Activated B cell treated with CpG ODN at 0.5 μM for 24 hours (primary cell): ENCODE measurements at places on chromosomes 13 and 19. TPM values are rescaled to one million over a fixed set of nuclear protein-coding genes. Genes with fewer than 3 reads are reported as not detected.

- H3K27me3 ChIP-seq: no peaks in the 10 kb centered on the region
- H3K27ac ChIP-seq: peak overlapping the region; percentile 77
- no peak for DNase-seq
These were observed 1.3 kb downstream of the TMEM259 start for GRCh38 chr19:1019616-1019961.

DNA sequence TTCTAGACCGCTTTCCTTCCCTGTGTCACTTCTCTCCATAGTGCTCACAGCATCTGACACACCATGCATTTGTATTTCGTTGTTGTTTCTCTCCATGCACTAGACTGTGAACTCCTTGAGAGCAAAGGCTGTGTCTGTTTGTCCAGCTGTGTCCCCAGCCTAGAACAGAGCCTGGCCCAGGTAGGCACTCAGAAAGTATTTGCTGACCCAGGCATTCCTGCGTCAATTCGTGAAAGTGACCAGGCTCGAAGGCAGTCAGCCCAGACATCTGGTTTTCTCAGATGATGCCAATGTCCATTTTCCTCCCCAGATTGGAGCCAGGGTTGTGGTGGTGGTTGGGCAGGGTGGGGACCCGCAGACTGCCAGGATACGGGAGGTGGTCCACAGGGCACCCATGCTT is 164.8 kb downstream of the ZNF536 start:
- no peak for DNase-seq
- no peaks in the 10 kb centered on the region for H3K27me3 ChIP-seq
- no peak overlapping the region for H3K27ac ChIP-seq
- no peaks in the 10 kb centered on the region for H3K36me3 ChIP-seq

DNA sequence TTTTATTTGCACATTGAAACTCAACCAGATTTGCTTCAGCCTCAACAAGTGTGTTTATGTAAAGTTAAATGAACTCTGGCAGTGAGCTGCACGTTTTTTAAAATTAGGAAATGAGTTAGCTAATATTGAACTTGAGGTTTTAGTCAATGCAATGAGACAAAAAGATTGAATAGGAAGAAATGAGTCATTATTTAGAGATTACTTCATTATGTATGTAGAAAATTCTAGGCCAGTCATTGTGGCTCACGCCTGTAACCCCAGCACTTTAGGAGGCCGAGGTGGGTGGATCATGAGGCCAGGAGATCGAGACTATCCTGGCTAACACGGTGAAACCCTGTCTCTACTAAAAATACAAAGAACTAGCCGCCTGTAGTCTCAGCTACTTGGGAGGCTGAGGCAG is 22.8 kb upstream of the CD70 start:
- peaks cover 38% of the 10 kb centered on the region for H3K27me3 ChIP-seq
- no peak overlapping the region for H3K4me3 ChIP-seq
- DNase-seq: no peak
- H3K4me1 ChIP-seq: no peaks in the 10 kb centered on the region
- peaks cover 2% of the 10 kb centered on the region for H3K36me3 ChIP-seq
- no peak overlapping the region for H3K27ac ChIP-seq

GRCh38 chr19:38464421-38465082 is 31.1 kb downstream of the RYR1 start:
- no peak for DNase-seq
- no peak overlapping the region for H3K27ac ChIP-seq
- no peaks in the 10 kb centered on the region for H3K36me3 ChIP-seq
- peaks cover 22% of the 10 kb centered on the region for H3K27me3 ChIP-seq
- no peak overlapping the region for H3K4me3 ChIP-seq
- no peaks in the 10 kb centered on the region for H3K4me1 ChIP-seq

DNA sequence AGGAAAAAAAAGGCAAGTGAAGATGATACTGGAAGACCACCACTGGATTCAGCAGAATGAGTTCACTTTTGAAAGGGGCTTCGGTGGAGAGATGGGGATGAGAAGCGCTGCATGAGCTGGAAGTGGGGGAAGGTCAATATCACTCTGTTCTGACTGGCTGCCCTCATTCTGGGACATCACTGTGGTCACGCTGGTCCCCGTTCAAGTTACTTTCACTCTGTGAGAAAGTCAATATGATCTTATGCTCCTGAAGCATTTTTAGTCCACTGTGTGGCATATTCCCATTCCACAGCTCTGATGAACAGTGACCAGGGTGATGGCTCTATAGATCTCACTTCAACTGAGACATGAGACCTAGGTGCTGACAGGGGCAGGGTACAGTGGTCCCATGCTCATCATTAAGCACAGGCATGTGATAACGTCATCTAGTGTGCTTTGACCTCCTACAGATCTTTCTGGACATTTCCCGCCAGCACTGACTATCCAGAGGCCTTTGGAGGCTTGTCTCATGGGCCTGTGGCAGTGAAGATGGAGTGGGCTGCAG is 40.2 kb upstream of the GPR183 start:
- H3K4me1 ChIP-seq: peaks cover 58% of the 10 kb centered on the region
- H3K27ac ChIP-seq: peak overlapping the region; percentile 82
- peaks cover 76% of the 10 kb centered on the region for H3K36me3 ChIP-seq
- DNase-seq: no peak

- H3K36me3 ChIP-seq: no peaks in the 10 kb centered on the region
- no peak overlapping the region for H3K4me3 ChIP-seq
- peaks cover 3% of the 10 kb centered on the region for H3K27me3 ChIP-seq
- H3K4me1 ChIP-seq: no peaks in the 10 kb centered on the region
- no peak for DNase-seq
These were observed 135.0 kb upstream of the KL start for GRCh38 chr13:32881074-32881776.

DNA sequence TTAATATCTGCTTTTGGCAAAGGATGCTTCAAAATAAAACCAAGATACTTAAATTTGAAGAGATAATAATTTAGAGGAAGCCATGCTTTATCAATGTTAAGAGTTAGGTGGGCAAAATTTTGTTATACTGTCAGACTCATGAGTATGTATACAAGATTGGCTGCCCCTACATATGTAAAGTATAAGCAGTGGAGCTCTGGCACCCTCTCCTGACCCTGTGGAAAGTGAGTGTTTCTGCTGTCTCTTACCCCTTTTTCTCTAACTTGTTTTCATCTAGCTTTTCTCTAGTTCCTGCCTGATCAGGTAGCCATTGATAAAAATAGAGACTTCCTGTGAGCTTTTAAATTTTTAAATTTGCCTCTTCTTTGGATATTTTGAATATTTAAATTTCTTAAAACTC is 710.9 kb upstream of the SPRY2 start:
- DNase-seq: no peak
- H3K27ac ChIP-seq: no peak overlapping the region
- H3K36me3 ChIP-seq: no peaks in the 10 kb centered on the region
- H3K4me3 ChIP-seq: no peak overlapping the region
- H3K27me3 ChIP-seq: no peaks in the 10 kb centered on the region

GRCh38 chr19:10115392-10116084 is 4.0 kb downstream of the P2RY11 start:
- peaks cover 55% of the 10 kb centered on the region for H3K36me3 ChIP-seq
- H3K27me3 ChIP-seq: no peaks in the 10 kb centered on the region
- peaks cover 46% of the 10 kb centered on the region for H3K4me1 ChIP-seq
- H3K4me3 ChIP-seq: no peak overlapping the region
- H3K27ac ChIP-seq: no peak overlapping the region

- H3K27ac ChIP-seq: peak overlapping the region; percentile 50
- H3K36me3 ChIP-seq: no peaks in the 10 kb centered on the region
- H3K4me3 ChIP-seq: peak overlapping the region; percentile 42
- DNase-seq: no peak
- peaks cover 52% of the 10 kb centered on the region for H3K4me1 ChIP-seq
These were observed 1.2 kb downstream of the PPM1N start for GRCh38 chr19:45499196-45500180.

DNA sequence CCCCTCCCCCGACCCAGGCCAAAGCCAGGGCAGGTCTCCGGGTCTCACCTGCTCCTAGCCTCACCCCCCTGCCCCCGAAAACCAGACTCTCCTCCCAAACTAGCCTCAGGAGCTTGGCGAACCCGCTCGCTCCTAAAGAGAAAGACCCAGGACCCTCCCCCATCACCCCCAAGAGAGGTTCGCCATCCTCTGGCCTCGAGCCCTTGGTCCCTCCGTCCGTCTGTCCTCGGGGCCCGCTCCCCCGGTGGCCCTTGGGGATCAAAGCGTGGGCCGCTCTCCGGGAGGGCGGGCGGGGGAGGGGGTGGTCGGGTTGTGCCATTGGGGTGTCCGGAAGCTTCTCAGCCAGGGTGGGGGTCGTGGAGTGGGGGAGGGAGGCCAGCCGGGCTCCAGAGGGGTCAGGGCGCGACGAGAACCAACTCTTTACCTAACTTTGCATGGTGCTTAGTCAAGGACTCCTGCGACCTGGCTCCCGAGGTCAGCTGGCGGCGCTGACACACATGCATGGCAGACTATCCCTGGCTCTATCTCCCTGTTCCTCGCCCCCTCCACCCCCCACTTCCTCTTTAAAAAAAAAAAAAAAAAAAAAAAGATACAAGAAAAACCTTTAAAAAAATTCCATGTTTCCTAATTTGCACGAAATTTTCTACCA is 15.6 kb downstream of the SMIM24 start:
- H3K27me3 ChIP-seq: no peaks in the 10 kb centered on the region
- H3K27ac ChIP-seq: no peak overlapping the region
- peaks cover 6% of the 10 kb centered on the region for H3K36me3 ChIP-seq
- no peaks in the 10 kb centered on the region for H3K4me1 ChIP-seq

DNA sequence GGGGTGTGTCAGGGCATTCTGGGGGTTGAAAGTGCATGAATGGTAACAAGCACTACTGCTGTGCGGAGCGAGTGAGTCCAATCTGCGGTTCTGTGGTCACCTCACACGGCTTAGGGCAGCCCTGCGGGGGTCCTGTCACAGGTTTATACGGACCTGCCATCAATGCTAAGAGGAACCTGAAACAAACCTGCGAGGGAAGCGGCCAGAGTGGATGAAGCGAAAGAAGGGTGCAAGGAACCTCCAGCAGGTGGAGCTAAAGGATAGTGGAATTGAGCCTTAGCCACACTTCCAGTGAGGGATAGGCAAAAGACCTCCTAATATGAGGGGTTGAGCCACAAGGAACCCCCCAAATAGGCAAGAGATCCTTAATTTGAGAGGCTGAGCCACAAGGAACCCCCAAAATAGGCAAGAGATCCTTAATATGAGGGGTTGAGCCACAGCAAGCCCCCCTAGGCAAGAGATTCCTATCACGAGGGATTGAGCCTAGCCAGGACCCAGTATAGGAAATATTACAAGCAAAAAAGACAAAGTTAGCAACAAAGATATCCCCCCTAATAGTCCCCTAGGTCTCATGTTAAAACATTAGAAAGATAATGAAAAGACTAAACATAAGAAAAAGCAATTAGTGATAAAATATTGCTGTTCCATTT is 6.3 kb upstream of the ZNF69 start:
- H3K27ac ChIP-seq: no peak overlapping the region
- no peak overlapping the region for H3K4me3 ChIP-seq
- no peaks in the 10 kb centered on the region for H3K27me3 ChIP-seq
- peaks cover 2% of the 10 kb centered on the region for H3K4me1 ChIP-seq

- no peak overlapping the region for H3K27ac ChIP-seq
- DNase-seq: no peak
- H3K27me3 ChIP-seq: peaks cover 14% of the 10 kb centered on the region
- no peak overlapping the region for H3K4me3 ChIP-seq
These were observed 131.8 kb upstream of the WASF3 start for GRCh38 chr13:26425443-26426358.

- DNase-seq: no peak
- H3K4me1 ChIP-seq: no peaks in the 10 kb centered on the region
- no peaks in the 10 kb centered on the region for H3K36me3 ChIP-seq
- H3K27me3 ChIP-seq: no peaks in the 10 kb centered on the region
These were observed 264.1 kb upstream of the SPRY2 start for GRCh38 chr13:80605011-80605410.

DNA sequence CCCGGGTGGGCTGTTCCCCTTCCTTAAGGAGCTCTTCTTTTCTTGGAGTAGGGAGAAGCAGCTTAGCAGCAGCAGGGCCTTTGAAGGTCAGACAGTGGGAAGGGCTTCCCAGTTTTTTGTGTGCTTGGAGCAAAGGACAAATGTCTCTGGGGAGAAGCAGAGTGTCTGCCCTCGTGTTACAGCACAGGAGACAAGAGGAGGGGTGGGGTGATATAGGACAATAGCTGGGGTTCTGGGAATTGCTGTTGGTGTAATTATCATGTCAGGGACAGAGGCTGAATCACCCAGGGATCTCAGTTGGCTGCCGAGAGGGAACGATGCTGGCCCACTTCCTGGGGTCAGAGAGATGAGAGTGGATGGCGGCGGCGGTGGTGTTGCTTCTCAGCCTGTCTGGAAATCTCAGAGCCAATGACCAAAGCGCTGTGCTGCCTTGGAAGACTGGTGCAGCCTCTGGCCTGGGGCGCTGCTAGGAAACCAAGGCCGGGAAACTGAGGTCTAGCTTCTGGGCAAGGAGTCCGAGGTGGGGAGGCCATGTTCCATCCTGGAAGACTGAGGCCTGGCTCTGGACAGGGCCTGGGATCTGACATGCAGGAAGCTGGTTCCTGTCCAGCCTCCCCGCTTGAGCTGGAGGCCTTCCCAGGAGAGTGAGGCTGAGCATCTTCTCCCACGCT is 1.2 kb downstream of the INAFM1 start:
- H3K27me3 ChIP-seq: no peaks in the 10 kb centered on the region
- peaks cover 28% of the 10 kb centered on the region for H3K4me1 ChIP-seq
- peaks cover 8% of the 10 kb centered on the region for H3K36me3 ChIP-seq
- no peak for DNase-seq
- H3K27ac ChIP-seq: peak overlapping the region; percentile 63

GRCh38 chr13:79282976-79283375 is 123.1 kb downstream of the RBM26 start:
- no peak for DNase-seq
- H3K4me1 ChIP-seq: no peaks in the 10 kb centered on the region
- H3K27ac ChIP-seq: no peak overlapping the region
- H3K36me3 ChIP-seq: no peaks in the 10 kb centered on the region

- peaks cover 3% of the 10 kb centered on the region for H3K27me3 ChIP-seq
- H3K4me1 ChIP-seq: no peaks in the 10 kb centered on the region
- H3K4me3 ChIP-seq: no peak overlapping the region
- DNase-seq: no peak
- no peaks in the 10 kb centered on the region for H3K36me3 ChIP-seq
- no peak overlapping the region for H3K27ac ChIP-seq
These were observed 3.2 kb upstream of the CXCL17 start for GRCh38 chr19:42445948-42446347.

DNA sequence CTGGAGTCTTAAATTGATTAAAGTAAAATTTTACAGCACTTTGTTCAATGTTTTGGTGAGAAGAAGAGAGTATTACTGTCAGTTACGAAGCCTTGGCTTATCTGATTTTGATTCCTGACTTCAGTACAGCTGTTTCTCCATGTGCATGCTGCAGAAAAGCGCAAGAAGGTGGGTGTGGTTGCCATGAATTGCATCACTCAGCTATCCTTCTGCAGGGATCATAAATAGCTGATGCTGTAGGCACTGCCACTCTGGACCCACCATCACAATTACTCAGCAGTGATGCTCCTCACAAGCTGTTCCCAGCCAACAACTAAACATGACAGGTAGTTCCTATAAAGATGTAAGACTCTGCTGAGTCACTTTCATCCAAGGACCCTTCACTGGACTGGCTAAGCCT is 321.2 kb downstream of the IRS2 start:
- no peaks in the 10 kb centered on the region for H3K36me3 ChIP-seq
- no peaks in the 10 kb centered on the region for H3K4me1 ChIP-seq
- H3K27me3 ChIP-seq: no peaks in the 10 kb centered on the region
- no peak overlapping the region for H3K27ac ChIP-seq

- no peak overlapping the region for H3K4me3 ChIP-seq
- no peak overlapping the region for H3K27ac ChIP-seq
- no peaks in the 10 kb centered on the region for H3K4me1 ChIP-seq
- DNase-seq: no peak
These were observed 884.2 kb downstream of the PCDH9 start for GRCh38 chr13:66345971-66346370.

Gene ZNF578
- total RNA-seq: 2.6 and 2.8 TPM in 2 replicates

Gene MAST1
- total RNA-seq: 0.20 and 0.66 TPM in 2 replicates

Gene GIPC3
- 0.24 and 0.29 TPM in 2 replicates for total RNA-seq

Gene PEAK3
- 0.09 TPM in 1 of 2 replicates, not detected in the other for total RNA-seq

Gene PGLYRP1
- not detected in 2 replicates for total RNA-seq

Gene SGTA
- 45.6 and 47.3 TPM in 2 replicates for total RNA-seq

Gene RHPN2
- 1.0 and 1.7 TPM in 2 replicates for total RNA-seq

Gene PRX
- total RNA-seq: 1.4 and 1.7 TPM in 2 replicates

Gene GNG7
- 34.8 and 35.4 TPM in 2 replicates for total RNA-seq
